ENCODE measurements at places on chromosomes 5 and 9.

DNA sequence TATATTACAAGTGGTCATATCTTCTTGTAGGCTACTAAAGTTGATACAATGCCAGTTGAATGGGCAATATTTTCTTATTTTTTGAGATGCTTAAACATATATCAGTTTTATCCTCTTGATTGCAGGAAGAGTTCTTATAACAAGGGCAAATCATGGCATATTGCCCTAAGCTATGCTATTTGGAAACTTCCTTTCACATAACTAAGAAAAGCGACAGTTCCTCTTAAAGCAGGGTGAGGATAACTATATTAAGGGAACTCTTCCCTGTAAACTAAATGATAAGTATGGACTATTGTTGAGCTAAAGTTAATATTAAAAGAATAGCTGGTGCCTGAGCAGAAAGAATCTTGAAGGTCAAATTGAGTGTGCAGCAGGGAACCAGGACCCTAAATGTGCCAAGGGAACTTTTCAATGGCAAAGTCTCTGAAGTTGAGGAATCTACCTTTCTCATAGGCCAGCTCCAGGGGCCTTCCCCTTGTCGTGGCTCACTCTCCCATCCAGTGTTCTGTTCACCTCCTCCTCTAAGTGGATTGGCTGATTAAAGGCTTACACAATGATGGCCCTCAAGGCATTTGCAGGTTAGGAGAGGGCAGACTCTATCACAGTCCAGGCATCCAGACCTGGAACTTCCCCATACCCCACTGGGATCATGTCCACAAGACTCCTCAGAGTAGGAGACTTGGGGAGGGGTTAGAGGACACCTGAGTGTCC is 26.8 kb downstream of the FYB1 start:
- DNase-seq, result no peak

- DNase-seq, result no peak
These were observed 209.6 kb upstream of the SLC30A5 start for GRCh38 chr5:68884144-68884754.

GRCh38 chr9:112605963-112606699 is 111.8 kb downstream of the INIP start:
- DNase-seq, result no peak

GRCh38 chr9:35962126-35962906 is 4.4 kb upstream of the OR2S2 start:
- no peak for DNase-seq

DNA sequence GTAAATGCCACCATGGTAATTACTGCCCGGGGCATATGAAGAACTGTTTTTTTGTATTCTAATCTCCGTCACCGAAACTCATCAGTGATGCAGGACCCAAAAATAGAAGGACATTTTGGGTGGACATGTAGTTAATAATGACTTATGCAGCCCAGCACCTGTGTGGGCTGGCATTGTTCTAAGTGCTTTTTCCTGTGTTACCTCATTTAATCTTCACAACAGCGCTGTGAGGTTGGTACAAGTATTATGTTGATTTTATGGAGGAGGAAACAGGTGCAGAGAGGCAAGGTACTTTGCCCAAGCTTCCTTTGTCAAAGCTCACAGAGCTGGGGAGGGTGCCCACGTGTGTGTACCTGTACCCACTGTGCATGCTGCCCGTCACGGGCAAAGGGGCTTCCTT is 58.4 kb downstream of the DAPK1 start:
- no peak for DNase-seq

- peak; percentile 78 for DNase-seq
These were observed at the start of gene TNPO1 for GRCh38 chr5:72816284-72817075. Gene TNPO1, plus strand, starts transcription at chr5:72816661. Its CDS starts 77 bp downstream, at chr5:72816738.

DNA sequence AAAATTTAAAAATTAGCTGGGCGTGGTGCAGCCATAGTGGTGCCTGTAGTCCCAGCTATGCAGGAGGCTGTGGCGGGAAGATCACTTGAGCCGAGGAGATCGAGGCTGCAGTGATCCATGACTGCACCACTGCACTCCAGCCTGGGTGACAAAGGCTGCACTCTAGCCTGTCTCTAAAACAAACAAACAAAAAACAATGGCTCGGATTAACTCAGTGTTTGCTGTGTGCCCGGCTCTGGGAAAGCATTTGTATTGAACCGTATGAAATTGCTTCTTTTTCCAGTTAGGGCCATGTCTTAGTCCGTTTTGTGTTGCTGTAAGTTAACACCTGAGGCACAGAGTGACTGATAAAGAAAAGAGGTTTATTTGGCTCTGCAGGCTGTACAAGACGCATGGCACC is 62.6 kb downstream of the CFAP77 start:
- no peak for DNase-seq

- DNase-seq, result peak; percentile 17
These were observed 36.7 kb downstream of the MTREX start for GRCh38 chr5:55344392-55344992.

DNA sequence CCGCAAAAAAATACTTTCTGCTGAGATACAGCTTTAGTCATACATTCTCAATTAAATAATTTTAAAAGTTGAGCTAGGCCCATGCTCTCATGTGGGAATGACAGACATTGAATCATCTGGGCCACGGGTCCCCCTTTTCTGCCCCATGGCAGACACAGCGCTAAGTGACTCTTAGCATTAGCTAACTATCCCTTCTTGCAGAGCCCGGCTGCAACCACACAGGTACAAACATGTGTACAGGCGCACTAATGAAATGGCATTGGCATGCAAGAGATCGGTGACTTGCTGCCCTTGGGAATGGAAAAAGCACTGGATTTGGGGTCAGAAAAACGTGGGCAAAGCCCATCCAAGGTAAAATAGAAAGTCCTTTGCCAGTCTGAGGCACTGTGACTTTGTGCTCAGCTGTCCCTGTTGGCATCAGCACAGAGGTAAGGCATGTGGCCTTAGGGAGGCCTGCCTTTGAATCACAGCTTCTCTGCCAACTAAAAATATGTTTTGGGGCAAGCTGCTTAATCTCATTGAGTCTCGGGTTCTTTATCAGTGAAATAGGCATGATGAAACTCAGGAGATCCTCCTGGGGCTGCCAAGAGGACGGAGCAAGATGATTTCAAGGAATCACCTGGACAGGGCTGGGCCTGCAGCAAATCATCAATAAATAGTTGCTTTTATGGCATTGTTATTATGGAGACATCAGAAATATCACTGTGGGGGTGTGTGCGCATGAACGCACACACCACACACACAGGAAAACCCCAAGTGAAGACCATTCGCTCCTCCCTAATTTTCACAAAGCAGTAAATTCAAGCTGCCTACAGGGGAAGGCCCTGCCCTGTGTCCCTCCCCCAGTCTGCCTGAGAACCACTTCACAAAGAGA is 54.2 kb downstream of the WHRN start:
- DNase-seq, result no peak

GRCh38 chr5:141135030-141135717 is at the start of gene PCDHB5:
Gene PCDHB5, plus strand, starts transcription at chr5:141135206. Its CDS starts 229 bp downstream, at chr5:141135435.
- DNase-seq, result no peak

DNA sequence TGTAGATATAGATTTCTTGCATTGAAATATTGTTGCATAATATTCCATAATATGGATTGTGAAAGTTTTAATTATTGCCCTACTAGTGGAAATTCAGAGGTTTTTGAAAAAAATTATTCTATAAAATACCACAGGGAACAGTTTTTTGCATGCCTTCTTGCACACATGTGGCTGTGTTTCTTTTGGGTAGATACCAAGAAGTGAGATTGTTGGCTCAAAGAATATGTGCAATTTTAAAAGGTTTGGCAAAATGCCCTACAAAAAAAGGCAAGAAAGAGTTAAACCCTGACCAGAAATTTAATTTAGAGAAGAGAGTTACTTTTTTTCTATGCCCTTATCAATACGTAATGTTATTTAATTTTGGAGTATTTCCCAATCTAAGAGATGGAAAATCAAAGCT is 270.8 kb upstream of the DAPK1 start:
- no peak for DNase-seq

- no peak for DNase-seq
These were observed 389.2 kb upstream of the TNC start for GRCh38 chr9:115507148-115507547.

DNA sequence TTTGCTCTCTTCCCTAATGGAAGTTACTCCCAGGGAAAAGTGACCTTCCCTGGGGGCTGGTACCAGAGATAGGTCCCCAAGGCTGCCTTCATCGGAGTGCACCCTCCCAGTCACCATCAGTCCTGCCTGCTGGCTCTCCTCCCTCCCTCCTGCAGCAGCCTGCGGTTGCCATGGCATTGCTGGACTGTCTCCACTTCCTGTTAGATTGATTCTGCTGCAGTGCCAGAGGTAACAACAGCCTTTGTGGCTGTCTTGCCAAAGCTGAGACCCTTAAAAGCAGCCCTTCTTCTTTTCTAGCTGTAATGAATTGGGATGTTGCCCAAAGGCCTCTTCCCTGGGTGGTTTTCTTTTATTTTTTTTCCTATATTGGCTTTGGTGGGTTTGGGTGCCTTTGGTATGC is 78.1 kb upstream of the PRLR start:
- no peak for DNase-seq

- no peak for DNase-seq
These were observed 337.6 kb upstream of the SEMA6A start for GRCh38 chr5:116912221-116912620.

DNA sequence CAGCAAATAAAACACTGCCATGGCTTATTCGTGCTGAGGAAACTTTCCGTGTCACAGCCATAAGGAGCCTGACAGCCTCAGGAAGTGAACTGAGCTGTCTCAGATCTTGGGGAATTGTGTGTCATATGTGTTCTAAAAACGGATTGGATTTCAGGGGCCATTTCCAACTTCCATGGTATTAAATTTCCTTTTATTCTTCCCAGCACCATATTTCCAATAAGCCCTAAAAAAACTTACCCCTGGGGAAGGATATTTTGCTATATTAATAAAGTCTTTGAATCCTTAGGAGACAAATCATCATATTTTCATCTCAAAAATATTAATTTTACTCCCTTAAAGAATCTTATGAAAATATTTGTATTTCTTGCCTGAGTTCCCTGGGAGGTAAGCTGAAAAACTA is 93.9 kb downstream of the LHFPL2 start:
- DNase-seq, result no peak

DNA sequence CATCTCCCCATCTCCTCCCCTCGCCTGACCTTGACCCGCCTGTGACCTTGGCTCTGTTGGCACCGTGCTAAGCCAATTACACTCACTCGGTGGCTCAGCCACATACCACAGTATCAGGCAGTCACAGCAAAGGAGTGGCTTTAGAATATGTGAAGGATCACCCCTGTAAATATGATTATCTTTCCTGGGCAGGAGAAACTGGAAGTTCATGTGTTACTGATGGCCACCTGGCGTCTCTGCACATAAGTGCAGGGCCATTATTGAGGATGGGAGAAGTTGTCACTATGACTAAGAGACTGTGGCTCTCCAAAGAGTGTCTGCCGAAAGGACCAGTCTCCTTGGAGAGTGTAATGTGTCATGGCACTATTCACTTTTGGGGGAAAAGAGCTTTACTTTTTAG is 116.9 kb upstream of the S1PR3 start:
- DNase-seq, result no peak

DNA sequence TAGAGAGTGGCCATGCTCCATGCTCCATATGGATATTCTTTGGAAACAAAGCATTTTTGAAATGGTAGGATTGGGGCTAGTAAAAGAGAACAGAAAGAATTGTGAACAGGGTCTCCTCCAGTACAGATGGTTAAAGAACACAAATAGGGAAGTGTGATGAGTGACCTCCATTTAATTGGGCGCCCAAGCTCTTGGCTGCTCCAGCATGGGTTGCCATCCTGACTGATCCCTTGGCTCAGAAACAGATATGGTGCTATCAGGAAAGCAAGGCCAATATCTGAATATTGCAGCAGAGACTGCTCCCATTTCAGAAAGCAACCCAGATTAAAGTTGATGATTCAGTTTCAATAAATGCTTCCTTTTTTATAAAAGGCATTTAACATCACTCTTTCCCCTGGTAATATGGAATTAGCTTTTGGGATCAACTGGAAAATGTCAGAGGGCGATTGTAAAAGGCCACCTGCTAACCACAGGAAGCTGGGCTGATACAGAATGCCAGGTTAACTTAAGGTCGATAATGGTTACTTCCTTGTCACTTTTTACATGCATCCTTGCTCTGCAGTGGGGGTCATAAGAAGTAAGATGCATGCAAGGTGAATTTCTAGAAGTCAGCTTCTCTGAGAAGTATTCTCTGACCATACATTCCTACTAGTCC is 52.9 kb downstream of the TMC1 start:
- DNase-seq, result no peak

- no peak for DNase-seq
These were observed 52.3 kb downstream of the ARHGEF28 start for GRCh38 chr5:73678322-73678740.

DNA sequence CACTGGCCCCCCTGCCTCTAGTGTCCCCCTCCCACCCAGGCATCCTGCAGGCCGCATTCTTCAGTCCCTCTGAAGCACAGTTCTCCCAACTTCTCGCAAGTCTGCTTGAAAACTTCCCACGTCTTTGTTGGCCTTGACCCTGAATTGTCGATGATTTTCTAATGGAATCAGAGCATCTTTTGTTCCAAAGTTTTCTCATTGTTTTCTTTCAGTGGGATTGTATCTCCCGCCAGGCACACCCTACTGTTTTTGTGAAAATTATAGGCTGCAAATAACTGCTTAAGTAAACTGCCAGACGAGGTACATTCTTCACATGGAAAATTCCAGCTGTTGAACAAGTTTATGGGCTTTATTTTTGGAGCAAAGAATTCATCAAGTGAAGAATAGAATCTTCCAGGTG is 122.6 kb upstream of the SLC25A48 start:
- no peak for DNase-seq

DNA sequence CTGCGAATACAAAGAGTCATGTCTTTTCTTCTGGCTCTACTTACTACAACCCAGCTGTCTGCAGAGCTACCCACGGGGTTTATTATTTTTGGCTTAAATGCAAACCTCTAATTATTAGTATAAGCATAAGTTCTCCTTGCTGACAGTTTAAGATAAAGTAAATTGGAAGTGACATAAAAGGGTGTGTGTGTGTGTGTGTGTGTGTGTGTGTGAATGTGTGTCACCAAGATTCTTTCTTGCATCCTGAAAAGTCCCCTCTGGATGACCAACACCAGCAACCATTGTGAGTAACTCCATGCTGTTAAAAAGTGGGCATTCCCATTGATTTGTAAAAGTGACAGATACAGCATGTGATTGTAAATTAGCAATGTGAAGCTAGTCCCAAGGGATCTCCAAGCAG is 803.8 kb upstream of the ZNF608 start:
- DNase-seq, result no peak

GRCh38 chr5:169811680-169812079 is 168.6 kb downstream of the INSYN2B start:
- DNase-seq, result no peak

DNA sequence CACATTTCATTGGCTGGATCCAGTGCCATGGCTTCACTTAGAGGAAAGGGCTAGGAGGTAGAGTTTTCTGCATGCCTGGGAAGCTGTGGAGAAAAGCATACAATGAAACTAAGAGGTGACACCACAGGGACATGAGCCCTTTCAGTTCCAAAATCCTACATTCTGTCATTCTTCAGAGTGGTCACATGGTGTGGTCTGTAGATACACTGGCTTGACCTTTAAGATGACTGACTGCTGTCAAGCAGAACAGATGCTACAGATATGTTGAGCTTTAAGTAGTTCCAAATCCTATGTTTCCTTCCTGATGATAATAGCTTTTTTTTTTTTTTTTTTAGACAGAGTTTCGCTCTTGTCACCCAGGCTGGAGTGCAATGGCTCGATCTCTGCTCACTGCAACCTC is 26.2 kb downstream of the DMRT3 start:
- no peak for DNase-seq

Data from activated T-helper 1 cell treated with Interleukin-2 at 50 U/mL for 16 hours (primary cell).